ENCODE measurements at places on chromosomes 3 and 15. TPM values are rescaled to one million over a fixed set of nuclear protein-coding genes. Genes with fewer than 3 reads are reported as not detected.

- DNase-seq = peak; percentile 1
Measured at GRCh38 chr15:83538682-83539081, 91.5 kb downstream of the SH3GL3 start.

DNA sequence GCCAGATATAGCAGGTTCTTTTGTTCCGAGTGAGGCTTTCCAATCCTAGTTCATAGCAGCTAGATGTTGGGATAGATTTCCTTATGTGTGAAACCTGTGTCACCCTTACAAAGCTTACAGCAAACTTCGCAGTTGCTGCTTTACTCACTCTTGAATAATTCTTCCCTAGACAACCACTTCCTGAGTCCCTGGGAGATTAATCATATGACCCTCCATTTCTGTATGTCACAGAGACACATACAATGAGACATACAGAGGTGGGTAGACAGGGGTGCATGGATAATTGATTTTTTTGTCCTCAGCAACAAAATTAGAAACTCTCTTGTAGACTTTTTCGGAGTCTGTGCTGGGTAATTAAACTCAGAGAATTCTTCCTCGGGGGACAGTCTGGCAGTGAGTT is 163.2 kb downstream of the NSUN3 start:
- DNase-seq = peak; percentile 94

DNA sequence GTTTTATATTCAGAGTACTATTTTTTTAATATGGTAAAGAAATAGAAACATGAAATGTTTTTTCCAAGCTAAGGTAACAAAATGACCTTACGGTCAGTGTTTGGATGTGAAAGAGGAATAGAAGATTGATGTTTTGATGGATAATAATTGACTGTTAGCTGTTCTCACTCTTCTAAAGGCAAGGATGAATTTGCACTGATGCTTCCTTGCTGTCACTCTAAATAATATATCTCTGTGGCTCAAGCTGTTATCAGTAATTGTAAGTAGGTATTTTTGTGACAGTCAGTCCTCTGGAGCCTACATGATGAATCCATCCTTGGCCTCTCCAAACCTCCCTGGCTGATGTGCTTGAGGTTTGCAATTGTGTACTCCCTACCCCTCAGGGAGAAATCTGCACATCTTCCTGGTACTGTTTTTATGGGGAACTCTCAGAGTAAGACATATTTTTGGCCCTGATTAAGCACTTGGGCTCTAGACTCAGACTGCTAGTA is 283.7 kb downstream of the NLGN1 start:
- DNase-seq = no peak

ALDH1L1 gene
- total RNA-seq = not detected

LINGO1 gene
- not detected for total RNA-seq

CNBP gene
- total RNA-seq = 262 TPM

GRCh38 chr3:180829409-180830405 is 82.8 kb upstream of the FXR1 start:
- DNase-seq = no peak

TICRR gene
- 1.2 TPM for total RNA-seq

MYEF2 gene
- total RNA-seq = 6.2 TPM

DNA sequence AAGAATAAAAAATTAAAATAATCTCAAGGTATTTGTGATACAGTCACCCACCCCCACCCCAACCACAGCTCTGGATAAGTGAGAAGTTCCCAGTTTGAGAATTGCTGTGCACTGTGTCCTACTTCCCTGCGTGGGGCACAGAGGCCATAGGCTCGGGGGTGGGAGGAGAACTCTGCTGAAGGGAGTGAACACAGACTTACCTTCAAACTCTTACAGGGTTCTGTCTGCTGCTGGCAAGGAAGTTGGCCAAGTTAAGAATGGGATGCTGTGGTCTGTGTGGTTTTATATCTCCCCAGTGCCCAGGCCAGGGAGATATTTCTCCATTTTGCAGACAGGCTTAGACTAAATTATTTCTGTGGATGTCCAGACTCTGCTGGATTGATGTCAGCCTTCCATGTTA is 37.6 kb downstream of the SPTSSB start:
- no peak for DNase-seq

DNA sequence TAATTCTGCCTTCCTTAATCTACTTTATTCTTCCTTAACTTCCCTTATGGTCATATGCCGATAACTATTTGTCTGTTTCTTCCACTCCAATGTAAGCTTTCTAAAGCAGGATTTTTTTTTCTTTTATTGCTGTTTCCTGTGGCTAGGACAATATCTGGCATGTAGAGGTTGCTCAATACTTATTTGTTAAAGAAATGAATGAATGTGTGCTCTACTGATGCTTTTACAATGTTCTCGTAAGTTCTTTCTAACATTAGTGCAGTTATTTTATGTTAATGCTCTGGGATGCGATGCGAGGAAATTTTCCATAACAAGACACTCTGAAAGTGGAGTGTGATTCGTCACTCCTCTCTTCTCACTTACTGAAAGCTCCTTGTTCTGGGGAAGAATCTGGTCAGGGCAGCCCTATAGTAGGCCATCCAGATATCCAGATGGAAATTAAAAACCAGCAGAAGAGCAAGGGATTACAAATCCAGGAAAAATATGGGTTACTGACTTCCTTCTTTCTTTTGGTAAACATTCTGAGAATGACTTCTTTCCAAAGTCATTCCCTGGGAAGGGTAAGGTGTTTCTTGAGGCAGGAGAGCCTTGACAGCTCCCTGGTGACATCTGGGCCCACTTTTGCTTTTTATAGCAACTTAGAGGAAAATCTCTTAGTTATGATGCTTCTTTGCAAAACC is 420.4 kb downstream of the PDCD6IP start:
- no peak for DNase-seq

DNA sequence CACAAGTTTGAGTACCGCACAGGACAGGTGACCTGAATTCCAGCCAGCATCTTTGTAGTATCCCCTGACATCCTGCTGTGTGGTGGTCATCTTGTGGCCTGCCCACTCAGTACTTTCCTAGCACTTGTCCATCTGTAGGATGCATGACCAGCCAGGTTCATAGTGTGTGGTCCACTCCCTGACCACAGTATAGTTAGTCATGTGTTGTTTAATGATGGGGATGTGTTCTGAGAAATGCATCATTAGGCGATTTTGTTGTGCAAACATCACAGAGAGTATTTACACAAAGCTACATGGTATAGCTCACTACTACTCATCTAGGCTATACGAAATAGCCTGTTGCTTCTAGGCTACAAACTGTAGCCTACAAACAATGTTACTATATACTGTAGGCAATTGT is 16.9 kb upstream of the RBPMS2 start:
- DNase-seq = peak; percentile 9

DNA sequence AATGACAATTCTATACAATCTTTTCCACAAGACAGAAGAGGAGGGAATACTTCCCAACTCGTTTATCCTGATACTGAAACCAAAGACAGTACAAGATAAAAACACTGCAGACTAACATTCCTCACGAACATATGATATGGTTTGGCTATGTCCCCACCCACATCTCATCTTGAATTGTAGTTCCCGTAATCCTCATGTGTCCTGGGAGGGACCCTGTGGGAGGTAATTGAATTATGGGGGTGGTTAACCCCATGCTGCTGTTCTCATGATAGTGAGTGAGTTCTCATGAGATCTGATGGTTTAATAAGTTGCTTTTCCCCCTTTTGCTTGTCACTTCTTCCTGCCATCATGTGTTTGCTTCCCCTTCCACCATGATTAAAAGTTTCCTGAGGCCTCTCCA is 83.9 kb upstream of the PROK2 start:
- no peak for DNase-seq

GRCh38 chr15:50890751-50891150 is 17.7 kb upstream of the AP4E1 start:
- DNase-seq = no peak

SYNM gene
- 8.6 TPM for total RNA-seq
